ENCODE measurements at places on chromosomes 5 and 9.

- DNase-seq = no peak
Observed at GRCh38 chr9:125529589-125530515, 177.2 kb downstream of the MAPKAP1 start.

DNA sequence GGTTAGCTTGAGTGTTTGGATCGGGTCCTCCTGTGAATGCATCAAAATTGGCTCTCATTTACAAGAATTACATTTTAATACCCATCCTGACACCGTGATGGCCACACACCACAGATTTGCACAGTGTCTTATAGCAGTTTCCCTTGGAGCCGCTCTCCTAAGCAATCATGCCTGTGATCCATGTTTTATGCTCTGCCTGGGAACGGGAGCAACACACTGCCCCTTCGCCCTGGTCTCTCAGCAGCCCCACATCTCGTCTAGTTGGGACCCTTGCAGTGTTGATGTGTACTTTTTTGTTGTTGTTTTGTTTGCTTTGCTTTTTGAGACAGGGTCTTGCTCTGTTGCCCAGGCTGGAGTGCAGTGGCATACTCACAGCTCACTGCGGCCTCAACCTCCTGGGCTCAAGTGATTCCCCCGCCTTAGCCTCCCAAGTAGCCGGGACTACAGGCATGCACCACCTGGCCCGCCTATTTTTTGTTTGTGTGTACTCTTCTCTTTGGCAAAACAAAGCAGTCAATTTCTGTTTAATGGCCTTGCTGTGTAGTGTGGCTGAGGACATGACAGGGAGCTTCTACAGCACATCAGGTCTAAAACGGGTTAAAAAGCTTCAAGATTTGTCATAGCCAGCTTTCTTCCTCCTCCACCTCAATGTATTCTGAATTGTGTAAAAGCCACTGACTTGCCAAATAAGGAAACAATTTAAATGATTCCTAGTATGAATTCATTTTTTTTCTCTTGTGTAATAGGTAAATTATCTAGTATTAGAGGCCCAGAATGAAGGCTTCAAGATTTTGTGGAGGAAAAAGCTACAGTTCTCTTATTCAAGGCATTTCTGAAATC is 101.6 kb upstream of the TBCA start:
- no peak for DNase-seq

GRCh38 chr9:83307066-83307724 is 231.0 kb downstream of the FRMD3 start:
- DNase-seq = no peak

DNA sequence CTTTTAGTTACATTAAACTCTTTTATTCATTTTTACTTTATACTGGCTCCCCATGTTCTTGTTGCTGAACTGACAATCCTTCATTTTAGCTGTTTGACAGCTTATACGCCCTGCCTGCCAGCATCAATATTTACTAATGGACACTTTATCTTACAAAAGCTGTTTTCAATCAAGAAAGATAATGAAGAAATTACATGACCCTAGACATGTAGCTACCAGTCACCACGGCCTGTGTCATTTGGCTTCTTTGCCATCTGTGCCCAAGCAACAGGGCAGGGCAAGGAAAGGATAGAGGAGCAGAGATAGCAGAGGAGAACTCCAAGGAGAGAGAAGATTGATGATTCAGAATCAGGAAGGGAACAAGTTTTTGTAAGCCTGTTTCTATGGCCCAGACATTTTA is 647.3 kb downstream of the BRINP1 start:
- no peak for DNase-seq

DNA sequence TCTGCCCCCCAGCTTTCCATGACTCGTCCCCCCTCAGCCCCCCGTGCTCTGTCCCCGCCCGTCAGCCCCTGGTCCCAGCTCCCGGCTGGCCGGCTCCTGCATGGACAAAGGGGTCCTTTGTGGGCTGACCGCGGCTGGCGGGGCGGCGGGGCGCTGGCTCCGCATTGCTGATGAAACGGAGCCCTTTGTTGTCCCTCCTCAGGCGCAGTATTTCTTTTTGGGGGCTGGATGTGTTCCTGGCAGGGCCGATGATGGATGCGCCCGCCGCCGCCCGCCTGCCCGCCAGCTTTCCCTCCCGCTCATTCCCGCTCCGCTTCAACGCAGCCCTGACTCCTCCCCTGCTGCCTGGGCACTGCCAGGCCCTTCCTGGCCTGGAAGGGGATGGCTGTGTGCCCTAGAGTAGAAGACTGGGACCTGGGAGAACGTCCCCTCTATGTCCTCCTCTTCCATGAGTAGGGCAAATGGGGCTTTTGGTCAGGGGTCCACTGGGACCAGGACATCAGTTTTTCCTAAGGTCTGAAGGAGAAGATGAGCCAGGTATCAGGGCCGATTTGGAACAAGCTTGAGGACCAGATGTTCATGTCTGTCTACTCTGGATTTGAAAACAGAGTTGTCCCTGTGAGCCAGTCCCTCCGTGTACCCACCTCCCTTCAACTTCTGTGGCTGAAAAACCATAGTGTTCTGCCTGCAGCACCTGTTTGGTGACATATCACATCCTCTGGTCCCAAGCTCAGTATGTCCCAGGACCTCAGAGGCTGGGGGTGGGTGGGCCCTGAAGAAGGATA is 29.0 kb downstream of the CXXC5 start:
- DNase-seq = no peak
